ENCODE measurements at places on chromosomes 13 and 19.
A peak's percentile ranks its signal among the peaks of the same experiment; 100 is the strongest.

- no peak for DNase-seq
Measured at GRCh38 chr13:28128926-28129325, 9.4 kb upstream of the PAN3 start.

DNA sequence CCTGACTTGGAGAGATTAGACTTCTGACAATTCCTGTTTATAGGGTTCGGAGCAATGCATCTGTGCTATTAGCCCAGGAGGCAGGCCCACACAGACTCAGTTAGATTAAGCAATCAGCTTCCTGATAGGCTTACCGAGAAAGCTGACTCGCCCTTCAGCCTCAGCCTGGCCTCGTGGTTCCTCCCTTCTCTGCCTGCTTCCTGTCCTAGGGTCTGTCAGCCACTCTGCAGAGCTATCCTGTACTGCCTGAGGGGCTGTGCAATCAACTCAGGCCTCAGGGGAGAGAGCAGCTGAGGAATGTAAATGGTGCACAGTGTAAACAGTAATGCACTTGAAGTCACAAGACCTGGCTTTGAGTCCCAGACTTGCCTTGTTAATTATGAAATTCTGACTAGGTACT, 30.7 kb downstream of the HTR2A start:
- DNase-seq, result no peak

DNA sequence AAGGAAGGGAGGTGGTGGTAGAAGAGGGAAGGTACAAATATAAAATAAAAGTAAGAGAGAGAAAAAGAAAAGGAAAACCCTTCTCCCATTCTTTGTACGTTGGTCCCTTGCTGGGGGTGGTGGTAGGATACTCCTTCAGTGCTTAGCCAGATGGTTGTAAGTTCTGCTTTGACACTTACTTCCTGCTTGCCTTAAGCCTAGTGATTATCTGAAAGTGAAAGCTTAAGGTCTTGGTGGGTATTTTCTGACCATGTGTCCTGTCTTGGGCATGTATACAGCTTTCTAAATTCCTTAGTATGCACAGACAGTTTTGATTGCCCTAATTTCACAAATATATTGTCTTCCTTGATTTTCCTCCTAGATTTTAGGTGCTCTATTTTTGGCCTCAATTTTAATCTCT, 314.8 kb downstream of the PCDH17 start:
- DNase-seq, result no peak

- DNase-seq, result no peak
Measured at GRCh38 chr19:31470229-31470939, 121.1 kb upstream of the TSHZ3 start.

DNA sequence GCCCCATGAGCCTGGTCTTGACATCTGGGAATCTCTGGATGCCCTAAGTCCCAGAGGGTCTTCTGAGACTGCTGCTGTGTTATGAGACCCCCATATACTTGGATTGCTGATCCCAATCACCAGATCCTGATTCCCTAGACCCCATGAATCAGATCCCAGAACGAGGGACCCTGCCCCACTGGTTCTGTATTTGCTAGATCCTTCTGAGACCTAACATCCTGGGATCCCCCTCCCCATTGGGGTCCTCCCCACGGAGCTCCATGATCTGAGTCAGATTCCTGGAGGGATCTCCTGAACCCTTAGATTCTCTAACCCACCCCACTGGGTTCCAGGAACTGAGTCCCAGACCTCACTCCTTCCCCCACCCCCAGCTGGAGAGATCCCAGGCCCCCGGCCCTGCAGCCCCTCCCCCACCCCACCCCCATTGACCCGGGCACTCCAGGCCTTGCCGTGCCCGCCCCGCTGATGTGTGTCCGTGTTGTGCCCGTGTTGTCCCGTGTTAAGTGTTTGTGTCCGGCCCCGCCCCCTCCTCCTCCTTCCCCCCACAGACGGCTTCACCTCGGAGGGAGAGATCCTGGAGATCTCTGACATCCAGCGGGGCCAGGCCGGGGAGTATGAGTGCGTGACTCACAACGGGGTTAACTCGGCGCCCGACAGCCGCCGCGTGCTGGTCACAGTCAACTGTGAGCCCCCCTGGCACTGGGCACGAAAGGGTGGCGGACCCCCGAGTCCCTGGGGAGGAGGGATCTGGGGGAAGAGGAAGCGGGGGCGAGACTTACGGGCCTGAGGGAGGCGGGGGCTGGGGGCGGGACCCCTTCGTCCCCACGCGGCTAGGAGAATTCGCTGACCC, 15.0 kb downstream of the IGLON5 start:
- DNase-seq, result no peak

DNA sequence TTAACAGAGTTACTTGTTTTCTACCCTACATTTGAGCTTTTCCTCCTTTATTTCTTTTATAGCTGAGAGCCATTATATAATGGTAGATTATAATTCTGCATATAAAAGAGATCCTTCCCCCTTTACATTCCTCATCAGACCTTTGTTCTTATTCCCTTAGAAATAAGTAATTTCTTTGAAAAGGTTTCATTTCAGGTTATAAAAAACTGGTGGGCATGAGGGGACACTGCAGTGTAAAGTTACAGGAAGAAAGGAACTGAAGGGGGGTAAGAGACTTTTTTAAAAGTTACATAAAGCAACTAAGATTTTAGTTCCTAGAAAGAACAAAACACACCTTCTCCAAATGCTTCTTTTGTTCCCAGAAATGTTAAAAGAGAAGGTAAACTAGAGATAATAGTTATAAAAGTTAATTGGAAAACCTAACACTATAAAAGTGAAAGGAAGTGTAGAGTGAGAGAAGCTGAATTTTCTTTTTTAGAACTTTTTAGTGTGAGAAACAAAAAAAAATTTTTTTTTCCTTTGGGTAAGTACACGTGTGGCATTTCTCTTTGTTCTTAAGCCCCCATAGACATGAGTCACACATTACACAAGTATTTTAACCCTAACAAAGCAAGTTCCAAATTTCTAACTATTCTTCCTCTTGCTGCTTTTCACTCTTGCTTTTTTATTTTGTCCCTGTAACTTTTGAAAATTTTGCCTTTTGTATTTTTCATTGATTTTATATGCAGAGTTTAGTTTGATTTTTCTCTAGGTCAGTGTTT, 106.4 kb upstream of the MLNR start:
- no peak for DNase-seq

DNA sequence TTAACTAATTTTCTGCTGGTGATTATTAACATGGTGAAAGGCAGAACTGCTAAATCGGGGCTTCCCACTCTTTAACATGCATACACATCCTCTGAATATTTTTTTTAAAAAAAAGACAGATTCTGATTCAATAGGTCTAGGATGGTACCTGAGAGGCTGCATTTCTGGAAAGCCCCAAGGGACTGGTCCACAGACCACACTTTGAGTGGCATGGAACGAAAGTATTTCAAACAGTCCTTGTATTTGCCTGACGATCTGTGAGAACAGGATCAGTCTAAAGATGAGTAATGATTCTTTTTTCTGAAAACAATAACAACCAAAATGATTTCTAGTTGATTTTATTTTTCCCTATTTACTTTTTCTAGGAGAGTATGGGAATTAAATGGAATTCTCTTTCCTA, 16.7 kb upstream of the SPART start:
- no peak for DNase-seq

- no peak for DNase-seq
Measured at GRCh38 chr13:29539856-29540255, 55.6 kb downstream of the SLC7A1 start.

DNA sequence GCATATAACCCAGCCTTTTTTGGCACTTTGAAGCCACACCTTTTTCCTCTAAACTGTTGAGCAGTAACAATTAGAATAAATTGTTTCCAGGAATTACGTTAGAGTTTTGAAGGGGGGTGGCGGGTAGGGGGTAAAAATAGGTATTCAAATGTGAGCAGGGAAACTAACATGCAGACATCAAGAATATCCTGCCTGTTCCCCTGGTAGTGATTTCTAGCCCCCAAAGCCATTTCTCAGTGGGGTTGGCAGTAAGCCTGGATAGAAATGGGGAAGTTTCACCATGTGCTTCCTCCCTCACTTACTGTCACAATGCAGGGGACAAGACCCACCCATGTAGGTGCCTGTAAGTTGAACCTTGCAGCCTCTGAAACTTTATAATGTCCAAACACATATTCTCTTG, 3.8 kb downstream of the DOCK9 start:
- no peak for DNase-seq

DNA sequence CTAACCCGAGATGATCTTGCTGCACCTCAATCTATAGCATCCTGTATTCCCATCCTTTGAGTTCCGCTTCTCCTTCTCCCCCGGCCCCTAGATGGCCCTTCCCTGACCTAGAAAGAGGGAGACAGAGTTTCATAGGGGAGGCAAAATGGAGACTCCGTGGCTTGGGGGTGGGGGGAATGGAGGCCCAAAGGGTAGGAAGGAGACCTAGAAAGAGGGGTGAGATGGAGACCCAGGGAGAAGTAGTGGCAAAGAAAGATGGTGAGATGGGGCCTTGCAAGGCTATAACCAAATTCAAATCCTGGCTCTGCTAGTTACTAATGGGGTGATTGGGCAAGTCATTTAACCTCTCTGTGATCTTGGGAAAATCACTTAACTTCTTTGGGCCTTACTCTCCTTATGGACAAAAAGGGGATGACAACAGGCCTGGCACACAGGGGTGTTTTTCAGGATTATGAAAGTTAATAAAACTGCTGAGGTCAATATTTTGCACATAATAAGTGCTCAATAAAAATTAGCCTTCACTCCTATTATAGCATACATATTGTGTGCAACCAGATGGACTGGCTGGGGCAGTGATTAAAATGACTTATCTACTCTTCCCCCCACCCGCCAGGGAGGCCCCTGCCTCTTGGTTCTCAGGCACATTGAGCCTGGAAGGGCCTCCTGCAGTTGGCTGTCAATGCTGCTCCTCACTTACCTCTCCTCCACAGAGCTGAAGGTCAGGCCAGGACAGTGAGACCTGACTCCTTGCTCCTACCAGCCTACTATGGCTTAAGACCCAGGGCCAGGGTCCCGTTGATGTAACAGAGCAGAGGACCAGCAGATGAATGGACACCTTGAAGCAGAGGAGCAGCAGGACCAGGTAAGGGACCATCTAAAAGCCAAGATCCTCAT, 633 bp downstream of the SPHK2 start:
- DNase-seq, result no peak

- DNase-seq, result no peak
Measured at GRCh38 chr13:98652721-98653462, 76.0 kb upstream of the STK24 start.

DNA sequence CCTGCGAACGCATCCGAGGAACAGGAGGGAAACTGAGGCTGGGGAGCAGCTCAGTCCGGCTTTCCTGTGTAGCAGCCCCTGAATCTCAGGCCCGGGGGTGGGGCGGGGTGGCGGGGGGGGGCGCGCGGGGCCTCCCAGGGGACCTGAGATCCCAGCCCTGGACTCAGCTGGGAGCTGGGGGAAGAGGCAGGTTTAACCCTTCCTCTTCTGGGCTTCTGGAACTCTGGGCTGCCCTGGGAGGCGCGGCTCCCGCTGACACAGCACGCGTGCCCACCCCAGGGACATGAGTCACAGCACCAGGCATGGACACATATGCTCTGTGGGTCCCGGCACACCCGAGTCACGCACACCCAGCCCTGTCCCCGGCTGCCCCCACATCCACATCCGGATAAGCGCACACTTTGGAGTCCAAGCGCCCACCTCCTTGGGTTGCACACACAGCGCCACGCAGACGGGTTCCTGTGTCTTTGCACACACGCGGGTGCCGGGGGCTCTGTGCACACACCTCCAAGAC, 3.5 kb upstream of the CIRBP start:
- DNase-seq, result peak; percentile 91

DNA sequence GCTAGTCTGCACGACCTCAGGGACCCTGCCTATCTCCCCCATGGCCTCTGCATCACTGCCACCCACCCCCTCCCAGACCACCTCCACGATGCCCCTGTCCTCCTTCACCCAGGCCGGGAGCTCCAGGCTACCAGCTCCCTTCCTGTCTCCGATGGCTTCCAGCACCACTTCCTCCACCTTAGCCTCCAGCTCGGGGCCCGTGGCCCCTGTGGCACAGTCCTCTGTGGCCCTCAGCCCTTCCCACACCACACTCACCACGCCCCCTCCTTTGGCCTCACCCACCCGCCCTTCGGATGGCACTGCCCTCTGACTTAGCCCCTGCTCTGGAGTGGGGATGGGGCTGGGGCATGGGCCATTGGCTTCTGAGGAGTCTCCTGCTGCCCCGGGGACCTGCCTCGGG, 7.2 kb downstream of the PALM3 start:
- no peak for DNase-seq

- DNase-seq, result no peak
Measured at GRCh38 chr13:77265336-77265735, 61.6 kb downstream of the MYCBP2 start.

DNA sequence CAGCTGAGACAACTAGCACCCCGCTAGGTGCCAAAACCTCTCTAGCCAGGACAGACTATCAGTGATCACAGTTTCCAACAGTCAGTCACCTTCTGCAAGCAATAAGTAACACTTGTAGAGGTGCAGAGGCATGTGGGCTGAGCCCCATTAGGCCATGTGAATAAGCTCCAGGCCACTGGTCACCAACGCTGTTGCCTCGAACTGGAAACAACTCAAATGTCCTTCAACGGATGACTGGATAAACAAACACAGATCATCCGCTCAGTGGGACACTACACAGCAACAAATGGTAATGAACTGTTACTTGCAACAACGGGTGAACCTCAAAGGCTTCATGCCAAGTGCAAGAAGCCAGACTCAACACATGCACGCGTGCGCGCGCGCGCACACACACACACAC, 27.5 kb upstream of the TMEM160 start:
- no peak for DNase-seq

GRCh38 chr19:16073988-16074387, 2.3 kb upstream of the TPM4 start:
- DNase-seq, result no peak

Data from psoas muscle (tissue), 8 donors.